ENCODE measurements at places on chromosomes 5 and 9. TPM values are rescaled to one million over a fixed set of nuclear protein-coding genes. Genes with fewer than 3 reads are reported as not detected.

SPAG8 gene
- 1.2 TPM for total RNA-seq

POU5F2 gene
- total RNA-seq: 0.55 TPM

PCYOX1L gene
- 6.5 TPM for total RNA-seq

FOXE1 gene
- not detected for total RNA-seq

ELAVL2 gene
- 0.14 TPM for total RNA-seq

SLC25A2 gene
- total RNA-seq: 0.18 TPM

OTP gene
- not detected for total RNA-seq

DIAPH1 gene
- total RNA-seq: 9.2 TPM

REEP2 gene
- 17.5 TPM for total RNA-seq

CDC14B gene
- total RNA-seq: 22.8 TPM

NR5A1 gene
- not detected for total RNA-seq

SGCD gene
- total RNA-seq: 9.2 TPM

SPAAR gene
- 0.18 TPM for total RNA-seq

GHR gene
- 3.8 TPM for total RNA-seq

GZMA gene
- not detected for total RNA-seq

GARIN3 gene
- total RNA-seq: not detected

SAXO1 gene
- total RNA-seq: under 0.01 TPM

ANKDD1B gene
- 1.1 TPM for total RNA-seq

PCDHB8 gene
- total RNA-seq: 0.09 TPM

LCN1 gene
- total RNA-seq: 0.65 TPM

KIF20A gene
- 8.8 TPM for total RNA-seq

EPB41L4A gene
- total RNA-seq: 0.37 TPM

HAVCR2 gene
- total RNA-seq: 0.09 TPM

OR1L6 gene
- total RNA-seq: not detected

GCNT4 gene
- total RNA-seq: 4.3 TPM

ASS1 gene
- total RNA-seq: 329 TPM

NR6A1 gene
- 0.14 TPM for total RNA-seq

DBH gene
- total RNA-seq: not detected

PCDHGA5 gene
- total RNA-seq: 1.3 TPM

ADAMTS19 gene
- total RNA-seq: 36.3 TPM

PCDHB11 gene
- total RNA-seq: 0.18 TPM

SLC45A2 gene
- 0.14 TPM for total RNA-seq

CAVIN4 gene
- 1.1 TPM for total RNA-seq

PFDN1 gene
- 32.0 TPM for total RNA-seq

SPRY4 gene
- 2.7 TPM for total RNA-seq
